GM19239 (cell line): ENCODE measurements at places on chromosomes 6 and 20.

GRCh38 chr20:36279362-36279761 lies 26.8 kb upstream of the DLGAP4 start:
- DNase-seq, result no peak

- no peak for DNase-seq
Observed at GRCh38 chr6:108365478-108365877, 70.6 kb downstream of the AFG1L start.

- no peak for DNase-seq
Observed at GRCh38 chr6:144335914-144336313, 50.8 kb downstream of the UTRN start.

GRCh38 chr6:35402136-35402855 lies 49.8 kb upstream of the FANCE start:
- DNase-seq, result no peak

DNA sequence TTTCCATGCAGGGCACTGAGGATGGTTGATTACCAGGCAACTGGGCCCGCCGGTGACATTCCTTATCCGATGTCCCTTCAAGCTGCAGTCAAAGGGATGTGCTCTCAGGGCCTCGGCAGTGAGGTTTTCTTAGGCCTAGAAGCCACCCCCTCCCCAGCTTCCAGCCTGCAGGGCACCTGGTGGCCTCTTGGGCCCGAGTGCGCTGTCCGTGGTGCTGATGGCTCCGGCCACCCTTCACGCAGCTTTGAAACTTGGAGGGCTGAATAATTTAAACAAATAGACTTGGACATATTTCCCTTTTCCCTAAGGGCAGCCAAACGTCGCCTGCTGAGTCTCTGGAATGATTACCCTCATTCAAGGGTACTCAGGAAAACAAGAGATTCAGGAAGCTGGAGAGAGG lies 8.9 kb upstream of the MLN start:
- peak; percentile 49 for DNase-seq

GRCh38 chr6:168874637-168875036 lies 379.0 kb downstream of the THBS2 start:
- no peak for DNase-seq

DNA sequence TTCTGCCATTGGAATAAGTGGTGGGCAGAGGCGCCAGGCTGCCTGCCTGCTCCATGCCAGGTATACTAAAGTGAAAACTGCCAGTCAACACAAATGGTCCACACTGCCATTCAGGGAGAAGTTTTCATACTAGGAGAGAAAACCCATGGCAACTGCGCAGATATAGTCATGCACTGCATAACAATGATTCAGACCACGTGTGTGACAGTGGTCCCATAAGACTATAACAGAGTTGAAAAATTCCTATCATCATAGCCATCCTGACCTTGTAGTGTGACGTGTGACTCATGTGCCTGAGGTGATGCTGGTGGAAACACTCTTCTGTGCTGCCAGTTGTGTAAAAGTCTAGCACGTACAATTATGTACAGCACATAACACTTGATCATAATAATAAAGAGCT lies 25.1 kb downstream of the ZC3H12D start:
- no peak for DNase-seq

DNA sequence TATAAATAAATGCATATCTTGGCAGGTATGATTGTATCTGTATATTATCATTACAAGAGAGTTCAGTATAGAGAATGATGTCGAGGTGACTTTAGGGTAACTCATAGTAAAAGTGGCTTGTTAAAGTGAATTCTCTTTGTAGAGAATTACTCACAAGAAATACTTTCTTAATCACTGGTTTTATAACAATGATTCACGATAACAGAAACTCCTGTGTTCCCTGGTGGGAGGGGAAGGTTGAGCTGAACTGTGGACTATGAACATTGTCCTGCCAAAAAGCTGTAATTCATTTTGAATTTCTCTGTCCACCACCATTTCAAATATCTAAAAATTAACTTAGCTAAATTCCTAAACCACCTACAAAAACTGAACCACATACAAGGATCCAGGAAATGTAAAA lies 7.7 kb downstream of the TPMT start:
- DNase-seq, result no peak

DNA sequence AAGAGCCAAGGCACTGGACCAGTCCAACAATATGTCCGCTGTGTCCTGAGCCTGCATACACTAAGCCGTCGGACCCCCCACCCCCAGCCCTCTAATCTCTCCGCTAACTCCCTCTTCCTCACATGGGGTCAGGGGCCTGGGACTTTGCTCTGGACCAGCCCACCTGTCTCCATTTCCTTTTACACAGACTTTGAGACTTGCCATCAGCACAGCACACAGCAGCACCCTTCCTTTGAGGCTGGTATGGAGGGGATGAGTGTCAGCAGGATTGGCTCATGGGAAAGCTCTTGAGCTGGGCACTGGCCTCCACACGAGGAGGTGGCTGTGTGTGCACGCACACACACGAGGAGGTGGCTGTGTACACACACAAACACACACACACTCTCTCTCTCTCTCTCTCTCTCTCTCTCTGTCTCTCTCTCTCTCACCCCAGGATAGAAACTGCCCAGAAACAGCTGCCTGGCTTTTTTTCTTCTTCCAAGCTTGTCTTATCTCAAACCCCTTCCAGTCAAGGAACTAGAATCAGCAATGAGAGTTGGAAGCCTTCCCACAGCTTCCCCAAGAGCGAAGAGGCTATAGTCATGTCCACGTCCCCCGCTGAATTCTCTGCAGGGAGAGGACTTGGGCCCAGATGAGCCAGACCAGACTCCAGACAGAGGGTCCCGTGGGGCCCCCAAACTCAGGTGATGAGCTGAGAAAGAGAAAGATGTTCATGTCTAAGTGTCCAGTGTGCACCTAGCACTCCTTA lies 18.6 kb downstream of the SLC9A8 start:
- DNase-seq, result no peak

- DNase-seq, result no peak
Observed at GRCh38 chr20:61937146-61937962, 128.3 kb downstream of the TAF4 start.

GRCh38 chr20:64205611-64206026 lies 41.4 kb downstream of the MYT1 start:
- no peak for DNase-seq

GRCh38 chr6:15305496-15305895 lies 59.6 kb downstream of the JARID2 start:
- DNase-seq, result no peak

GRCh38 chr6:109238396-109238795 lies 143.1 kb downstream of the CEP57L1 start:
- no peak for DNase-seq

- no peak for DNase-seq
Observed at GRCh38 chr20:63553933-63554290, at the start of gene FNDC11. FNDC11 (plus strand) TSS chr20:63554159; CDS start chr20:63555664, 1,505 bp downstream.

- no peak for DNase-seq
Observed at GRCh38 chr6:12548526-12548925, 168.0 kb upstream of the PHACTR1 start.

DNA sequence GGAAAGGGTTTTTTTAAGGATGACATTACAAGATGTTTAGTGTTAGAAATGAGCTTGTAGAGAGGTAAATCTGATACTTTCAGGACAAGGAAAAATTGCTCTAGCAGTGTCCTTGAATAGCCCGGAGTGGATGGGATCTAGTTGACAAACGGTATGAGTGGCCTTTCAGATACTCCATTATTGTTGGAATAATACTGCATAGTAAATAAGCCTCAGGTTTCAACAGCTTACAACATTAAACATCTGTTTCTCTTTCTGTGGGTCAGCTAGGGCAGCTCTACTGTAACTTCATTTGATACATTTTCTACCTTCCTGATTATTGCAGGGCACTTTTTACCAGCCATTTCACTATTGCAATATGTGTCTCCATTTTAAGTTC lies 118.0 kb downstream of the B3GAT2 start:
- DNase-seq, result no peak

DNA sequence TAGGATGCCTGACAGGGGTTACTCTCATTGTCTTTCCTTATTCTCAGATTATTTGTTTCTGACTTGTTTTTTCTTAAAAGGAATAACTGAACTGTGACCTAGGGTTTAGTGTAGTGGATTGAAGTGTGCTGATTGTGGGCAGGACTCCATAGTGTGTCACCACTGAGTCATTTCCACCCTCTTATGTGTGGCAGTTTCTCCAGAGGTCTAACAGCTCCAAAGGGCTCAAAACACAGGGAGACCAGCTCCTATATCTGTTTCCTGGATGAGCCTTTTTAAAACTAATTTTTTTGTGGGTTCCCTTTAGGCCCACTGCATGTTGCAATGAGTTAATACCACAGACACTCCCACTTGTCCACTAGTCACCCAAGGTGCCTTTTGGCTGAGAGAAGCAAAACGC lies 951.1 kb upstream of the ADGRB3 start:
- no peak for DNase-seq

DNA sequence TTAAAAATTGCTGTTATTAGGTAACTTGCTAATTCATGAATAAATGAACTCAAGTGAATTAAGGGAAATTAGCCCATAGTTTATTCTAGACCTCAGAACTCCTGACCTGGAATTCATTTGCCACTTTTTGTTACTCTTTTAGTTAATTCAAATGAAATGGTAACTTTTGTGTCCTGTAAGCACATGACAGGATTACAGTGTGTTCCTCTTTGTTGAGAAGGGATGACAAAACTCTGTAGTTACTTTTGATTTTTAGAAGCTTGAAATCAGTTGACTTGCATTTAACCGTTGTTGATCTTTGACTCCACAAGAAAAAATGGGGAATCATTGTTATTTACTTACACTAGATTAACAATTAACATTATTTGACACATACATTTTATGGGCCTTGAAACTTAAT lies 6.2 kb downstream of the SLC9A8 start:
- DNase-seq, result no peak

- no peak for DNase-seq
Observed at GRCh38 chr6:43290905-43291355, 7.1 kb upstream of the SLC22A7 start.

- no peak for DNase-seq
Observed at GRCh38 chr6:22598339-22598738, 29.0 kb downstream of the HDGFL1 start.

DNA sequence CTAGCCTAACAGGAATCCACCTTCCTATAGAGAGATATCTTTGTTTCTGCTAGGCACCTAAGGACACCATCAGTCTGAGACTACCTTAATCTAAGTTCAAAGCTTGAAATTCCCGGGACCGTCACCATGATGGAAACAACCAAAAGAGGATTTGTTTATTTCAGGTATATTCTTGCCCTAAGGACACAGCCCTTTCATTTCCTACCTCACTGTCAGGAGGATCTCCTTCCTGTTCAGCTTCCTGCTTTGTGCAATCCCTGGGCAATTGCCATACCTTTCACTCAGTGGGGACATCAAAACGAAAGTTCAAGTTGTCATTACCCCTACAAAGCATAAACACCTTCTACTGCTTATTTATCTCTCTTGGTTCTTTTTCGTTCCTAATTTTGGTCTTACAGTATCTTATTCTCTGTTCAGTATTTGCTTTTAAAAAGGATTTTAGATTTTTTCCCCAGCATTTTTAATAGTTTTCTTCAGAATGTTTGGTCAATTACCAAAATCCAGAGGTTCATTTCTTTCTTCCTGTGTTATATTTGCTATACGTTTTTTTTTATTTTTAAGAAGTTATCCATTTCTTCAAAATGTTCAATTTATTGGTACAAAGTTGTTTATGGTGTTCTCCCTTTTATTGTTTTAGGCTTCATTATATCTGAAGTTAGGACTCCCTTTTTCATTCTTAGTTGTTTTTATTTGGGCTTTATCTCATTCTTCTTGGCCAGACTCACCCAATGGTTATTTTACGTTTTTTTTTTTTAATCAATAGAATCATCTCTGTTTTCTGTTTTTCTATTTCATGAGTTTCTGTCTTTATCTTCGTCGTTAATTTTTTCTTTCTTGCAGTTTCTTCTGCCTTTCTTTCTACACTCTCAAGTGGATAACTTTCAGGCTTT lies 13.0 kb upstream of the TBPL1 start:
- DNase-seq, result no peak

GRCh38 chr6:138521790-138522189 lies 22.5 kb upstream of the NHSL1 start:
- no peak for DNase-seq

DNA sequence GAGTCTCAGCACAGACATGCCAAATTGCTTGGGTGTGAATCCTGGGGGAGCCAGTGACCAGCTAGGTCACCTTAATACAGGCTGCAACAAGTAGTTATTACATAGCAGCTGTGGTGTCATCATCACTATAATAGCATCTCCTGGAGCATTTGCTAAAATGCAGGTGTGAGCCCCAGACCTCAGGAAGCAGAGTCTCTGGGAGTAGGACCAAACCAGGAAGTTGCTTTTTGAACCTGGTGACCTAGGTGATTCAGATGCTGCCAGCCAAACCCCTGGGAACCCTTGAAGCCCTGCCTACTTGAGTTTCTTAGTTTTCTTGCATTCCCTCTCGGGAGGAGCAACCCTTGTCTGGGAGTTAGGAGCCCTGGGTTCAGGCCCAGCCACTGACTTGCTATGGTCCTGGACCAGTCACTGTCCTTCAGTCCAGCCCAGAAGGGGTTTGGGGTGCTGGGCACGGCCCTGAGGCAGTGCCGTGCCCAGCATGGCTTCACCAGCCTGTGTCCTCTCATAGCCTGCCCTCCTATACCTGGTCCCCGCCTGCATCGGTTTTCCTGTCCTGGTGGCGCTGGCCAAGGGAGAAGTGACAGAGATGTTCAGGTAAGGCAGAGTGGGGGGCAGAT lies 39.3 kb upstream of the ID1 start:
- DNase-seq, result no peak

DNA sequence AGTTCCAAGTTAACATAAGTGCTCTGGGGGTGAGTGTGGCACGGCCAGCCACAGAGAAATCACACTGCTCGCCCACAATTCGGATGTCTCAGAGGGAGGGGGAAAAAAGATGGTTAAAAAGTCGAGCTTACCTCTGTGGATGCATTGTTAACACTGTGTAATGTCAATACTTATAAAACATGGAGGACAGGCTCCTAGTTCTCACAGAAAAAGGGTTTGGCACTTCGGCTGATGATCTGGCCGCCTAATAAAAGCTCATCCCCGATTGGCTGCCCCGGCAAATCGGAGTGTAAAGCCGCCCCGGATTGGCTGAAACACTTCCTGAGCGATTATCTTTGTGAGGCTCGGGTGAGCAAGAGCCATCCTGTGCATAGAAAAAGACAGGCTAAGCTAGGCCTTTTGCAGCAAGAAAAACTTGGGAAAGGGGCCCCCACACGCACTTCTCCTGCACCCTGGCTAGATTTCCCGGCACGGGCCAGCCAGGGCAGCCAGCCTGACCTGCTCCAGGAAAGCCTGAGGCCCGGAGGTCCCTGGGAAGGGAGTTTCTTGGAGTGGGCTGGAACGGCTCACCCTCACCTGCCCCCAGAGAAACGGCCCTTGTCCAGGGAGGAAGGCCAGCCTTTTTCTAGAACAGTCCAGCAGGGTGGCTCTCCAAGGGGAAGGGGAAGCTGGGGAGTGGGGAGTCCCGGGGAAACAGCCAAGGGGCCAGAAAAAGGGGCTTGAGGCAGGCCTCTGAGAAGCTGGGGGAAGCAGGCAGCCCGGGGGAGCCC lies at the start of gene ZMYND8:
TSS of gene ZMYND8 (minus strand) at position 174 of the 770 bp plus-strand sequence. CDS start at position 145, 29 bp downstream.
- peak; percentile 54 for DNase-seq

DNA sequence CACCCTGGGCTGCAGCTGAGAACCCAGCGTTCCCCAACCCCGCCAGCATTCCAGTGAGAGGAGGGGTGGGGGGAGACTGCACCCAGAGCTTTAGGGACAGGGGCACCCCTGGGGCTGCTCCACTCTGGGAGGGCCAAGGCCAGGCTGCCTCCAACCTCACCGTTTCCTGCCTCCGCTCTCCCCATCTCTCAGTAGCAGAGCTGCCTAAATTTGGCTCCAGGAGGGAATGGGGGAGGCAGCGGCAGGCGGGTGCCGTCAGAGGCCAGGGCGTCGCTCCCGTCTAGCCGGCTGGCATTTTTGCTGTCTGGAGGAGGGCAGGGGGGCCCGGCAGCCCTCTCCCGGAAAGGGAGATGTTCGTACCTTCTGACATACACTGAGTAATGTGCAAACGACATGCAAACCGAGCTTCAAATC lies 46.6 kb downstream of the NOL4L start:
- no peak for DNase-seq
